ENCODE measurements at places on chromosomes 2 and 18. TPM values are rescaled to one million over a fixed set of nuclear protein-coding genes. Genes with fewer than 3 reads are reported as not detected.

DNA sequence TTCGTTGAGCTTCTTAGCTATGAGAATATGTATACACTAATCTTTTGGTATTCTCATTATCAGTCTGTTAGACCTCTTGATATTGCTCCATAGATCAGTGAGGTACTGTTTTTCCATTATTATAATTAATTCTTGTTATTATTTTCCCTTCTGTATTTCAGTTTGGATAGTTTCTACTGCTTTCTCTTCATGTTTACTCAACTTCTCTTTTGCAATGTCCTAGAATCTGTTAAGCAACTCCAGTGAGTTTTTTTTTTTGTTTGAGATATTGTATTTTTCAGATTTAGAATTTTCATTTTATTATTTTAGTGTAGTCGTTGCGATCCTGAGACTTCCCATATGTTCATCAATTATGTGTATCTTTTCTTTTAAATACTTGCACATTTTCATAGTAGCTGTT lies 260.8 kb downstream of the SETBP1 start:
- DNase-seq, result no peak

DNA sequence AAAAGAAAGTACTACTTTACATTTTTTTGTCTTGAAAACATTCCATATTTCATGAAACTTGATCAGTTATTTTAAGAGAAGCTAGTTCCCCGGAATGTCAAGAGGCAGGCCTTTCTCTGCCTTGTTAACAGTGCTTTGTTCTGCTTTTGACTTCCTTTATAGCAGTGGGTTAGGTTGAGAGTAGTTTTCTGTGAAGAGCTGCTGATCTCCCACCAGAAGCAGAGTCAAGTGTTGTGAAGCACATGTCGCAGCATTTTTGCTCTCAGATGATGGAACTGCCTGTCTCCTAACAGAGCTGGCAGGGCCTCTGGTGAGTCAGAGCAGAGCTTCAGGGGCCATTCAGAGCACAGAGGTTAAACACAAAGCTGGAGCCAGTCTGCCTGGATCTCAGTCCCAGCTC lies 871.8 kb downstream of the SLC4A3 start:
- DNase-seq, result no peak

COLEC12 gene
- 19.3 TPM for total RNA-seq

KLHL14 gene
- total RNA-seq, result 0.45 TPM

DNA sequence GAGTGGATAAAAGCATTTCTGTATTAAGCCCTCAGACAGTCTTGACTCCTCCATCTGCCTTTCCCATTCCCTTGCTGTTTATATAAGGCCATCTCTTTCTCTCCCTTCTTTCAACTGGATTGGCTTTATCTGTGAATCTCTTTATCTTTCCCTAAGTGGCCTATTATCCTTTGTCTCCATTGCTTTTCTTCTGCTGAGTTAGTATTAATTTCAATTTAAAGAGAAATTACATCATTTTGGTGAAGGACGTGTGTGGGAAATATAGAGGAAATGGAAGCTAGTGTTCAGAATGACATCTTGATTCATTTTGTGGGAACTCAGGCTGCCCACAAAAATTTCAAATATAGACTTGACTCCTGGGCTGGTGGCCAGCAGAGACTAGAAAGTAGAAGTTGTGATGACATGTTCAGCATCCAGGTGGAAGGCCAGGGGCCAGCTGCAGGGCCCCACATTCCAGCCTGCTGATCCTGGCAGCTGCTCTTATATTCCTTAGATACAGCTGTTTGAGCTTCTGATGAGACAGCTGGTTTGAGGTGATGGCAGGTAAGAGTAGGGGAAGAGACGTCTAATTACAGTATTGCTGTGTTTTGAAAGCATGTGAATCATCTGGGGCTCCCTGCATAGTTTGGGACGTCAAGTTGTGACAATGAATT lies 52.3 kb downstream of the DIS3L2 start:
- DNase-seq, result no peak

DNA sequence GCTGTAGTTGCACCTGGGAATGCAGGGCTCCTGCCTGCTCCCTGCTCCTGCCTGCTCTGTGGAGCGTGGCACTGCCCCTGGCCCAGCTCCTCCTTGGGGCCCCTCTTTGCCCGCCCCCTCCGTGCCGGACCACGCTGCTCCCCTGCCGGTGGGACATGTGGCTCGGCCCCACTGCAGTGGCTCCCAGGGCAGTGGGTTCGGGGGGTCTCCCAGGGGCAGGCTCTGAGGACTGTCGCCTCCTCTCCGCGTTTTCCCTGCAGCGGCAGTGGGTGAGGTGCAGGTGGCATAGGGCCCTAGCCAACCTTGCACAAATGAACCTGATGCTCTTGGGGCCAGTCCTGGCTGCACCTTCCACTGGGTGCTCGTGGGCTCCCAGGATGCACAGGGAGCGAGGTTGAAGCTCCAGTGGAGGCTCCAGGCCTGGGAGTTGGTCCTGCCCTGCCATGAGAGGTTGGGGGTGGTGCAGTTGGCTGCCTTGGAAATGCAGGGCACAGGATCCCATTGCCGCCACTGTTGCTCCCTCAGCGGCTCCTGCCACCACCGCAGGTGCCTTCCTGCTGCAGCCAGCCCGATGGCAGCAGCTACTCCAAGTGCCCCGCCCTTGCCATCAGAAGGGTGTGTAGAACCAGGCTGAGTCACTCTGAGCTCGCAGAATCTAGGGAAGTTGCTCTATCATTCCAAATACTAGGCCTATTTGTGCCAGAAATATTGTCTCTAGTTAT lies 313.1 kb upstream of the SYT4 start:
- no peak for DNase-seq

ALPG gene
- total RNA-seq, result not detected

GRCh38 chr18:22385718-22386117 lies 32.0 kb downstream of the CTAGE1 start:
- no peak for DNase-seq

All from sciatic nerve (tissue), 2 donors.